Lower lobe of right lung (tissue), 2 donors: ENCODE measurements at places on chromosomes 4 and X. TPM values are rescaled to one million over a fixed set of nuclear protein-coding genes. Genes with fewer than 3 reads are reported as not detected.

Gene CTPS2
- 11.3 TPM for total RNA-seq

Gene TACR3
- 0.24 TPM for total RNA-seq

Gene ARMCX4
- total RNA-seq, result 14.3 TPM

Gene SCML2
- total RNA-seq, result 0.80 TPM

Gene COL25A1
- 0.35 TPM for total RNA-seq

Gene FRMPD4
- 0.15 TPM for total RNA-seq

Gene CLCN5
- 12.9 TPM for total RNA-seq

Gene IL2
- total RNA-seq, result not detected

Gene FRAS1
- 9.2 TPM for total RNA-seq

Gene SCRG1
- 0.32 TPM for total RNA-seq

Gene TREX2
- total RNA-seq, result 0.80 TPM

Gene PNCK
- total RNA-seq, result not detected

Gene FGF13
- 4.0 TPM for total RNA-seq

Gene IL15
- total RNA-seq, result 9.7 TPM

Gene TMSB15B
- total RNA-seq, result 1.2 TPM

Gene KIT
- total RNA-seq, result 28.5 TPM

Gene PRPS1
- total RNA-seq, result 26.9 TPM

Gene OGT
- 149 TPM for total RNA-seq

Gene HSFX3
- not detected for total RNA-seq
